ENCODE measurements at places on chromosomes 5 and 9.

DNA sequence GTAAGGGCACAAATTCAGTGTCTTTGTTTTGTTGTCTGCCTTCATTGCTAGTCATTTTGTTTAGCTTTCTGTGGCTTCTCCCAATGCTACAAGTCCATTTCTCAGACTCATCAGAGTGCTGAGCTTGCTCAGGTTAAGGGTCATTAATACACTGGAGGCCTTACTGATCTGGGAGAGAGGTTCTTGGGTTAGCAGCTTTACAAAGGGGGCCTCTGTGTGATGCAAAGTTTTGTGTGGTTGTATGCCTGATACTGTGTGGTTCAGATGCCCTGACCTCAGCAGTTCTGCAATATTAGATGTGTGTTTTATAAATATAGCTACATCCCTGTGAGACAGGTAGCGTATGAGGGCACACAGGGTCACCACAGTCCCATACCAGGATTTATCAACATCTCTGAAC, 34.8 kb upstream of the SMARCA2 start:
- no peak for DNase-seq

- peak; percentile 69 for DNase-seq
These were observed at the start of gene CCNI2 for GRCh38 chr5:132746954-132747615. Gene CCNI2, plus strand, starts transcription at chr5:132747426. Its CDS starts 70 bp downstream, at chr5:132747496.

GRCh38 chr5:152642880-152643279, 237.8 kb upstream of the NMUR2 start:
- no peak for DNase-seq

- DNase-seq = peak; percentile 77
These were observed 3.3 kb downstream of the ASTN2 start for GRCh38 chr9:117411547-117411946.

DNA sequence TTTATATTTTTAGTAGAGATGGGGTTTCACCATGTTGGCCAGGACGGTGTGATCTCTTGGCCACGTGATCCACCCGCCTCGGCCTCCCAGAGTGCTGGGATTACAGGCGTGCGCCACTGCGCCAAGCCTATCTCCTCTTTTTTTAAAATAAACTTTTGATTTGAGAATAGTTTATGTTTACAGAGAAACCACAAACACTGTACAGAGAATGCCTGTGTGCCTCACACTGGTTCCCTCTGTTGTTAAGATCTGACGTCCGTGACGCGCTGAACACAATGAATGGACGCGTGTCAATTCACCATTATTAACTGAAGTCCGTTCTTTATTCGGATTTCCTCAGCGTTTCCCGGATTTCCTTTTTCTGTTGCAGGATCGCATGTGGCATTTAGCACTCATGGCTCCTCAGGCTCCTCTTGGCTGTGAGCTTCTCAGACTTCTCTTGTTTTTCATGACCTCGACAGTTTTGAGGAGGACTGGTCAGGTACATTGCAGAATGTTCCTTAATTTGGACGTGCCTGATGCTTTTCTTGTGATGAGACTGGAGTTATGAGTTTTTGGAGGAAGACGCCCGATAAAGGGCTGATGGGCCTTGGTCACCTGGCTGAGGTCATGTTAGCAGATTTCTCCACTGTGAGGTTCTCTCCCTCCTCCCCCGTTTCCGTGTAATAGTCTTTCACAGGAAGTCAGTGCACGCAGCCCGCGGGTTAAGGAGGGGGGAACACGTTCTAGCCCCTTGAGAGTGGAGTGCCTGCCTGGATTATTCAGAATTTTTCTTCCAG, 69.6 kb downstream of the ANKRD33B start:
- DNase-seq = no peak

GRCh38 chr9:124278054-124278540, 20.3 kb downstream of the NEK6 start:
- DNase-seq = no peak

Measured in ecto neural progenitor cell (in vitro differentiated cells).